ENCODE measurements at places on chromosomes 5 and 9.

GRCh38 chr9:17862101-17862500, 283.2 kb downstream of the SH3GL2 start:
- DNase-seq = no peak

- no peak for DNase-seq
These were observed 19.8 kb downstream of the CORO2A start for GRCh38 chr9:98172604-98173003.

DNA sequence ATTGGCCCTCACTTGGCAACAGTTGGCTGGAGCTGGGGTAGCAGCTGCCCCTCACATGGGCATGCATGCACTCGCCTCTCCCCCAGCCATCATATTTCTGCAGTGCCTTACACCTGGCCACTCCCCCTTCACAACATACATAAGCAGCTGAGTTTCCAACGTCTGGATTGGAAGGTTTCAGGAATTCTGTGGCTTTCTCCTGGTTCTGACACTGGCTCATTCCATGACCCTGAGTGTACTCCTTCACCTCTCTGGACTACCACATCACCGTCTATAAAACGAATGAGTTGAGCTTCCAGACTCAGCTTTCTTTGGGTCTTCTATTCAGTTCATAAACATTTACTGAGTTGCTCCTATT, 84.3 kb downstream of the GALNT10 start:
- DNase-seq = no peak

DNA sequence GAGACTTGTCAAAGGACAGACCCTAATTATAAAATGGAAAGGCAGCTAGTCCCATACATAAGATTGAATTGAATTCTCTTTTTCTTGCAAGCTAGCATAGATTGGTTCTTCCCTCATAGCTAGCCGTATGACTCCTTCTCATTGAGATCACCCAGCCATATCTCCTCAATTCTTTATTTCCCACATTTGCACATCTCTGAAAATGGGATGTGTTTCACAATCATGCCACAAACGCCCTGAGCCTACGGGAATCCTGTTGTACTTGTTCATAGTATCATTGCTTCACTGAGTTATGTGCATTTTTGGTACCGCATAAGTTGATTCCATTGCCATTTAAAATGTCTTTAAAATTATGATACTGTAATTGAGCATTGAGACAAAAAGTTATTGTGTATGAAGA, 90.5 kb downstream of the PCSK1 start:
- DNase-seq = no peak

DNA sequence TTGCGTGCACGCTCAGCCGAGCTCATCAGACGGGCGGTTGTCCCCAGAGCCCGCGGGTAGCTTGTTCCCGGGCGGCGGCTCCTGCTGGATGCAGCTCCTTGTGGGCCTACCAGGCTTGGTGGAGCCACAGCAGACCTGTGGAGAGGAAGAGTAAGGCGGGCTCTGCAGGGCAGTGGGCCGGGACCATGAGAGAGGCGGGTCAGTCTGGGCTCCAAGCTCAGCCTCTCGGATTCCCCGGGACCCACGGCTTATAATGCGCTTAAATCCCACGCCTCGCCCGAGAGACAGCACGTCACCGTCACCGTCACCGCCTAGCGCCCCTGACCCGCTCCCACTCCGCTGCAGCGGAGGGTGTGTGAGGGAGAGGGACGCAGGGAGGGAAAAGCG, 1.9 kb upstream of the ANKRD18A start:
- DNase-seq = peak; percentile 26

- DNase-seq = no peak
These were observed 243.0 kb downstream of the ZSWIM6 start for GRCh38 chr5:61575103-61575502.

DNA sequence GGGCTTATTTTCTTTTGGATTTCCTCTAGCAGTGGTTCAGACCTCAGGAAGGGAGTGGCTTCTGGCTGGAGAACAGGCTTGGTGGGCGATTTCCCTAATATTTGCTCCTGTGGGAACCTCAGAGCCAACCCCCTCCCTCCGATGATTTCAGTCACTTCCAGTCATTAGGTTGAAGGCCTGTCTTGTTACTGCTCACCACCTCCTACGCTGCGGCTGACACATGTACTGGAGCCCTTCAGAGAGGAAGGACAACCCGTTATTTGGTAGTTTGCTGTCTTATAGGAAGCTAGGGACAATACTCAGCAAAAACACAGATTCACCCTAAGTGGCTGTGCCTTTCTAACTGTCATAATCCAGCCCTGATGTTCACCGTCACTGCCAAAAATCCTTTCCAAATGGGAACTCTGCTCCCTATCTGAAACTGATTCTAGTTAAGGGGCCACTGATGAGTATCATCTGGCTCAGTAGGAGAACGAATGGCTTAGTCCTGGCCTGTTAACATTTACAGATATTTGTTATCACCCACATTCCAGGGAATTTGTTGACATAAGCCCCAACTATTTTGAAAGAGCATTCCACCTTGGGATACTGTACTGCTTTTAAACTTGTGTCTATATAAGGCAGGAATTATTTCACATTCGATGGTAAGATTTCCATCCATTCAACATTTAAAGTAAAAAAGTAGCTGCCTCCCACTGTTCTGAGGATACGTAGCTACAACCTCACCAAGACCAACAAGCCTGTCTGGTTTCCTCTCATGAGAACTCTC, 29.3 kb upstream of the ANKH start:
- DNase-seq = no peak

DNA sequence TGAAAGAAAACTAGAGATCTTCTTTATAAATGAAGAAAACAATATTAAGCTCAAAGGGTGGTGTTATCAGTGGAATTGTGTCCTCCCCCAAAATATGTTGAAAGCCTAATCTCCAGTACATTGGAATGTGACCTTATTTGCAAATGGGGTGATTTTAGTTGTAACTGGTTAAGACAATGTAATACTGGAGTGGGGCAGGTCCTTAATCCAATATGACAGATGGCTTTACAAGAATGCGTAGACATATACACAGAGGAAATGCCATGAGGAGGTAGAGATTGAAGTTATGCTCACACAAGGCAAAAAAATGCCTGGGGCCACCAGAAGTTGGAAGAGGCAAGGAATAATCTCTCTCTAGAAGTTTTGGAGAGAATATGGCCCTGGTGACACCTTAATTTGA, 13.7 kb upstream of the TRIM32 start:
- no peak for DNase-seq

- no peak for DNase-seq
These were observed 17.3 kb upstream of the MED10 start for GRCh38 chr5:6395621-6396020.

GRCh38 chr5:149060325-149060724, 2.5 kb downstream of the SH3TC2 start:
- no peak for DNase-seq

GRCh38 chr5:168486136-168486879, at the start of gene RARS1:
TSS of gene RARS1 (plus strand) at chr5:168486471. CDS start at chr5:168486499, 28 bp downstream.
- peak; percentile 92 for DNase-seq

DNA sequence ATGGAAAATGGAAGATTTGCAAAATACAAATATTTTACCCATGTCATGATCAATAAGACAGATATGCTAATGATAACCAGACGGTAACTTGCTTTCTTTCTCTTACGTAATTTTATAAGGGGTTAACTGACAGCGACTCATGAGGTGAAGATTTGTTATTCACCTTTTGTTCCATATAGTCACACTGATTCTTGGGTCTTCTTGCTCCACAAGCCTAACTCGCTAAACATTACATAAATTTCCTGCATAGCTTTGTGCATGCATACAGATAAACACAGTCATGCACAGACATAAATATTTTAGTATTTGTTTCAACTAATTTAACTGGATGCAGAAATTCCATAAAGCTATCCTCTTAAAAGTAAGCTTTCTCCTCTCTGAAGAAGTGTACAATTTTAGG, 225.9 kb downstream of the VPS13A start:
- no peak for DNase-seq

GRCh38 chr5:158769696-158770095, 330.0 kb downstream of the EBF1 start:
- no peak for DNase-seq

DNA sequence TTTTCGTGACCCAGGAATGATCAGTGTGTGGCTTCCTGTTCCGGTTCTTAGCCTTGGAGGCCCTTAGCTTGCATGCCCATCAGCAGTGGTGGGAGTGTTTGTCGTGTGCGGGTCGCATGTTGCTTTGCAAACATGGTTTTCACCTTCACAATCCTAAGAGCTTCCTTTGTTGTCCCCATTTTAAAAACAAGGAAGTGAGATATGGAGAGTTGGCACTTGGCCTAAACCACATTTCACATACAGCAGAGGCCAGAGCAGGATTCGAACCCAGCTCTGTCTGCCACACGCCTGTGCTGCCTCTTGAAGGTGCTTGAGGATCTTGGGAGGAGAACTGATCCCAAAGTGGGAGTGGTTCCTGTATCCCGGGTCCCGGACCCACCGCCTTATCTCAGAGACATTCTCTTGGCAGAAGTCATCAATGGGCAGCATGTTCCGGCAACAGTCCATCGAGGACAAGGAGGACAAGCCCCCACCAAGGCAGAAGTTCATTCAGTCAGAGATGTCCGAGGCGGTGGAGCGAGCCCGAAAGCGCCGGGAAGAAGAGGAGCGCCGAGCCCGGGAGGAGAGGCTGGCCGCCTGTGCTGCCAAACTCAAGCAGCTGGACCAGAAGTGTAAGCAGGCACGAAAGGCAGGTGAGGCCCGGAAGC, 38.2 kb upstream of the POMT1 start:
- DNase-seq = no peak

DNA sequence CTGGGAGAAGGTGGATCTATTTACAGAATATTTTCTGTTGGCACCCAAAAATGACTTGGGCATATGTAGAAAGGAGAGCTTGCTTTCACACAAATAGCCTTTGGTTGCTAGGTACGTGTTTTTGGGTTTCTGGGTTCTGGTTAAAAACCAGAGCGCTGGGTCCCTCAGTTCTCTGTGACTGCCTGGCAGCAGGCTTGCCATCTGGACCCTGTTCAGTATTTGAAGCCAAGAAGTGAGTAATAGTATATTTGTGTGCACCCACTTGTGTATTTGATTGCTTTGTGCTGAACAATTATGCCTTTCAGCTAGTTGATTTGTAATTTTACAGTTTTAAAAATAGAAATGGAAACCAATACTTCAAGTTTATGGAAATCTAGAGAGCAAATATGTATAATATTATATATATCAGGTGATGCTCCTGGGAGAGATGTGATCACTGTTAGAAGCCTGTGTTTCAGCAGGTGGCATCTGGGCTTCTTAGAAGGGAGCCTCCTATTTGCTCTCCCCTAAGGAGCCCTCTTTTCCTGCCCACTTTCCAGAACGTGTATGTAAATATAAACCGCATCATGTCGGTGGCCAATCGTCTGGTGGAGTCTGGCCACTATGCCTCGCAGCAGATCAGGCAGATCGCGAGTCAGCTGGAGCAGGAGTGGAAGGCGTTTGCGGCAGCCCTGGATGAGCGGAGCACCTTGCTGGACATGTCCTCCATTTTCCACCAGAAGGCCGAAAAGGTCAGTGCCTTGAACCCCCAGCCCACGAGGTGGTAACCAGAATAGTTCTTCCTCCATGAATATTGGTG, 153.6 kb downstream of the TRIO start:
- DNase-seq = no peak
